Tibial nerve (tissue), 4 donors: ENCODE measurements at places on chromosomes 6 and 20. TPM values are rescaled to one million over a fixed set of nuclear protein-coding genes. Genes with fewer than 3 reads are reported as not detected.

DNA sequence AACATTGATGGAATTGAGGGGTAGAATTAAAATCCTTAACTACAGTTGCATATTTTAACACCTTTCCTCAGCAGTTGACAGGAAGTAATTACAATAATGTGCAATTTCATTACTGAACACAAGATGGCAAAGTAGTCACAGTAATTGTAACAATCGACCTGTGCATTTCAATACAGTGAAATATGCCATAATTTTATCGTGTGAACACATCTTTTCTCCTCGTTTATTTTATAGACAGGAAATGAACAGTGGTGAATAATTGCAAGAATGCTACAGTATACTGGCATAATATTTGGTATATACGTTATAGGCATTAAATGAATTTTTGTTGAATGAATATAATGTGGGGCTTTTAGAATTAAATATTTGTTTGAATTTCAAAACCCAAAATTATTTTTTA lies 25.0 kb downstream of the CYB5R4 start:
- DNase-seq, result no peak

DNA sequence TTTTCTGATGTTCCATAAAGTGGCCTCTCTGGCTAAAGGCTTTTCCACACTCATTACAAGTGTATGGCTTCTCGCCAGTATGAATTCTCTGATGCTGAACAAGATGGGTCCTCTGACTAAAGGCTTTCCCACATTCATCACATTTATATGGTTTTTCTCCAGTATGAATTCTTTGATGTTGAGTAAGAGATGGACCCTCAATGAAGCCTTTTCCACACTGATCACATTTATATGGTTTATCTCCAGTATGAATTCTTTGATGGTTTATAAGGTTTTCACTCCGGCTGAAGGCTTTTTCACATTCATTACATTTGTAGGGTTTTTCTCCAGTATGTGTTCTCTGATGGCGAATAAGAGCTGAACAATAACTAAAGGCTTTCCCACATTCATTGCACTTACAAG lies 20.4 kb downstream of the ZNF184 start:
- DNase-seq, result no peak

DNA sequence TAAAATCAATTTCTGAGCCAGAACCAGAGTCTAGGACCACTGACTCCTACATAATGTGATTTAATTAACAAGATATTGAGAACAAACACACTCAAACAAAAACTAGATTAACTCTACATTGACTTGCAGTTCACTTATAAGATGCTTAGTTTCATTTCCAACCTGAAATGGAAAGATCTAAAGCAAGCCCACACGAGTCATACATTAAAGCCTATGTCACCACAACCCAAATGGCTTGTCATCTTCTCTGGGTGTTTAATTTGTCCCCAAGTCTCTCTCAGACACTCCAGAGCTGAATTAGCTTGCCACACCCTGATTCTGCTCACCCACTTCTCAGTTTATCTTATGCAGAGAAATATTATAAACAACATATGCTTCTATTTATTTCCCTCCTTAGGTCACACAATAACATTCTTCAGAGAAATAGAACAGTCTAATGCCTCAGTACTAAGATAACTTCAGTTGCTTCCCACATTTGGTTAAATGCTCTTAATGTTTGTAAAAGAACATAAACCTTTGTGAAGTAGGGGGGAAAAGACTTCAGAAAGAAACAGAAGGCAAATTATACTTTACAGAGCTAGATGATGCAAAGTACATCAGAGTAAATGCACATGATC lies 8.8 kb upstream of the FBXO30 start:
- DNase-seq, result no peak

Gene BFSP1
- not detected for total RNA-seq

GRCh38 chr20:19397666-19398065 lies 185.2 kb downstream of the SLC24A3 start:
- DNase-seq, result no peak

Gene VWA7
- total RNA-seq, result 0.66 TPM

GRCh38 chr6:14348389-14348788 lies 230.8 kb downstream of the CD83 start:
- DNase-seq, result no peak

- DNase-seq, result peak; percentile 70
Measured at GRCh38 chr6:42547407-42548329, 16.2 kb upstream of the UBR2 start.

- peak; percentile 11 for DNase-seq
Measured at GRCh38 chr20:63101781-63102720, 95.3 kb upstream of the BHLHE23 start.

- no peak for DNase-seq
Measured at GRCh38 chr20:36384022-36384619, 78.0 kb downstream of the DLGAP4 start.

- no peak for DNase-seq
Measured at GRCh38 chr6:131851049-131851769, 43.4 kb downstream of the ENPP1 start.

DNA sequence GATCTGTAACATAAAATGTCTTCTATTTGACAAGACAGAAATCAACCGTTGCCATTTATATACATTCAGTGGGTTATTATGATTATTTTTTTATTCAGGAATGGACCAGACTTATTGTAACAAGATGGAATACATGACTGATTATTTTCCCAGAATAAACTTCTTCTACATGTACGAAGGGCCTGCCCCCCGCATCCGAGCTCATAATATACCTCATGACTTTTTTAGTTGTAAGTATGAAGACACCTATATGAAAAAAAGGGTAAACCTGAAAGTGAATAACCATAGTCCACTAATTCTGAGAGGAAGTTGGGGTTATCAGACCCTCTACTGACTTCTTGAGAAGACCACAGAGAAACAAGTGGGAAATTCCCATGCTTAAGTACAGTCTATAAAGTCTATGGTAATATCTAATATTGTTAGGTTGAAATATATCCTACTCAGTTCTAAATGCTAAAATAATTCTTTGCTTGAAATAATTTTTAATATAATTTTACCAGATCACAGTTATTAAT lies 15.9 kb downstream of the OR2A4 start:
- no peak for DNase-seq

DNA sequence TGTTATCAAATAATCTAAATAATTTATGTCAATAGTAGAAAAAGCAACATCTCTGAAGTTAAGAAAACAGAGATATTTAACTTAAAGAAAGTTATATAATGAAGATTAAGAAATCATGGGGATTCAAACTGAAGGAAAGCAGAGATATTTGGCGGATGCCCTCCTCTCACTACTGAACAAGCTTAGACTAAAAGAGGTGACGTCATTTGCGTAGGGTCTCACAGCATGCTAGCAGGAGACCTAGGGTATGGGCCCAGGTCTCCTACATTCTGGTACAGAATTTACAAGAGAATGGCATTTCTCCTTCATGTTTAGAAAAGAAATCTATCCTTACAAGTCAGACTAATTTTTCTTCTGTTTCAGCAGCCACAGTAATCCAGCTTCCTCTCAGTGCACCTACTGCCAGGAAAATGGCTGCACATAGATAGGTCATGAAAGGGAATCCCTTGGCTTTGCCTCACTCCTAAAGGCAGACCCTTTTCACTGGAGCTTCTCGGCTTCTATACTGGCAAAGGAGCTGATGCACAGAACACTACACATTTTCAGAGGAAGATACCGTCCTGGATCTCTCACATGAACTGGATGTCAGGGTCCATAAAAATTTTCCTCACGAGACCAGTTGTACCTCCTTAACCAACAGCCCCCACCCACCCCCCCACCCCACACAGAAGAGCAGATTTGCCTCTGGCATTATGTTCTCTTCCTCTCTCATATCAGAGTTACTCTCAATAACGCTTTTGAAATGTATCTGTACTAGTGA lies 41.8 kb upstream of the DST start:
- DNase-seq, result no peak

DNA sequence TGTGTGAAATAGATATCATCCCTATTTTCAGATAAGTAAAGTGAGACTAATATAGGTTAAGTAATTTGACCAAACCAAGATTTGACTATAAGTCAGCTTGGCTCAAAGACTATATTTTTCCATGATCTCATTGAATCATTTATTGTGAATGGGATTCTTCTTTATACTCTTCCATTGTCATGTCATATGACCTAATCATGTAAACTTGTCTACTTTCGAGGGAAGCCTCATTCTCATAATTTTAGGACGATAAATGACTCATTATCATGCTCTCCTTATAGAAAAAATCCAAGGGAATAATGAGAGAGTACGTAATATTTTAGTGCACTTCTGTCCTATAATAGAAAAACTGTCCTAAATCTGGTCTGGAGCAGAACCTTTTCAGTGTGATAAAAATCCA lies 40.9 kb upstream of the CCN6 start:
- no peak for DNase-seq

DNA sequence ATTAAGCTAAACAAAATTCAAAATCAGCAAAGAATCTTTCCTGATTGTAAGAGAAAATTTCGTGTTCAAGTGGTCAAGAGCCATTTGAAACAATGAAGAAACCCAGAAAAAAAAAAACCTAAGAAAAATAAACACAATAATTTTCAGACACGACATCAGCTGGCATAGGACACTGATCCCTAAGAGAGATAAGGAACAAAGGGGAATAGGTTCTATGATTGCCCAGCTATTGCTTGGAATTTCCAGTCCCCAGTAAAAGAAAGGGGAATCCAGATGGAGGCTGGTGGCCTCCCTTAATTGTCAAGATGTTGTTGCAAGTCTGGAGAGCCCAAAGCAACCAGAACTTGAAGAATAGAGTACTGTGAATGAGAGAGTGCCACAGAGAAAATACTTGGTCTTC lies 48.5 kb downstream of the COL12A1 start:
- no peak for DNase-seq

Gene CRISP3
- not detected for total RNA-seq

Gene MLN
- not detected for total RNA-seq

GRCh38 chr6:148934961-148935360 lies 188.1 kb downstream of the UST start:
- no peak for DNase-seq

GRCh38 chr6:21587961-21588480 lies 5.5 kb upstream of the SOX4 start:
- peak; percentile 12 for DNase-seq

DNA sequence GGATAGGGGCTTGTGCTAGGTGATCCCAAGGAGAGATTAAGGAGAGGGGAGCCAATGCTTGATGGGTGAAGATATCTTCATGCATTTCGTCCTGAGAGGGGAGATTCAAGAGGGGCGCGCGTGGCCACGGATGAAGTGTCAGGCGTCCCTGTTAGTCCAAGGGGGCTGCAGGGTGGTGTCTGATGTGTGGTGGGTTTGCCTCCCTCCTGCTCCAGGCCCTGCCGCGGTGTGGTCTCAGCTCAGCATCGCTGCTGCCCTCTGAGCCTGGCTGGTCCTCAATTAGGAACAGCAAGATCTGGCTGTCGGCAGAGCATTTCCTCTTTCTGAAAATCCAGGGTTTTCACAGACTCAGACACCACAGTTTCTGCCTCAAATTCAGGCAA lies 318.0 kb downstream of the THBS2 start:
- no peak for DNase-seq

Gene BPIFB2
- not detected for total RNA-seq

Gene GABRR2
- 3.6 TPM for total RNA-seq

- DNase-seq, result peak; percentile 52
Measured at GRCh38 chr6:25006565-25007001, 70.8 kb upstream of the RIPOR2 start.

- DNase-seq, result no peak
Measured at GRCh38 chr20:63074182-63074581, 67.4 kb upstream of the BHLHE23 start.

Gene SRSF12
- total RNA-seq, result not detected

DNA sequence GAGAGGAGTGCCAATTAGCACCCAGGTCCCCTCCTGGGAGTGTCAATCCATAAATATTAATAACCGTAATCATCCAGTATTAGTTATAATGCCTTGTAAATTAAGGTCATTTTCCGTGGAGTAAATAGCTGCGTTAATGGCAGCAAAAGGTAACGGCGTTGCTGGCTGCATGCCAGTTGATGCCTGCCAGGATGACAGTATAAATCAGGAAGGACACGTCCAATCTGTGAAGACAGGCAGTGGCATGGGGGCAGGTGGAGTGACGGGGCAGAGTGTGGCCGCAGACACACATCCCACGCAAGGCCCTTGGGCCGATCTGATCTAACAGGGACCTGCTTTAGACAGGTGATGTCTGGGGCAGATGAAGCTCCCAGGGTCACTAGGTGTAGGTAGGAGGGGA lies 49.1 kb downstream of the KCNB1 start:
- DNase-seq, result no peak

DNA sequence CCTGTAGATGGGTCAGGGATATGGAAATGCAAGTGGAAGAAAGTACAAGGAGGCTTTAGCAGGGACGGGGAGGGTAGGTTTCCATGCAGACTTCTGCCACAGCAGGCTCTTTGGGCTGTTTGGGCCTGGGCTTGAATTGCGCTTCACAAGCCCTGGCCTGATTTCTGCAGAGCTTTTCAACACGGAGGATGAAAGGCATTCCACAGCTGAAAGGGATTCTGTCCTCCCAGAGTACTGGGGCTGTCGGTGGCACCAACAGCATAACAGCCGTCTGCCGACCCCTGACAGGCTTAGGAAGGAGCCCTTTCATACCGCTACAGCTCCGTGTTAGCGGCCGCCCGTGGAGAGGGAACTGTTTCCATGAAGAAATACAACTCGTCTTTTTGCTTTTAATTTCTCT lies 22.9 kb upstream of the TBC1D7 start:
- DNase-seq, result no peak

Gene SYNDIG1
- 13.1 TPM for total RNA-seq

Gene EYA2
- total RNA-seq, result 25.5 TPM
